ENCODE measurements at places on chromosomes 11 and 22.

- no peak for DNase-seq
These were observed 17.6 kb downstream of the SELENOO start for GRCh38 chr22:50218153-50218995.

GRCh38 chr11:101011881-101012280, 117.7 kb downstream of the PGR start:
- no peak for DNase-seq

DNA sequence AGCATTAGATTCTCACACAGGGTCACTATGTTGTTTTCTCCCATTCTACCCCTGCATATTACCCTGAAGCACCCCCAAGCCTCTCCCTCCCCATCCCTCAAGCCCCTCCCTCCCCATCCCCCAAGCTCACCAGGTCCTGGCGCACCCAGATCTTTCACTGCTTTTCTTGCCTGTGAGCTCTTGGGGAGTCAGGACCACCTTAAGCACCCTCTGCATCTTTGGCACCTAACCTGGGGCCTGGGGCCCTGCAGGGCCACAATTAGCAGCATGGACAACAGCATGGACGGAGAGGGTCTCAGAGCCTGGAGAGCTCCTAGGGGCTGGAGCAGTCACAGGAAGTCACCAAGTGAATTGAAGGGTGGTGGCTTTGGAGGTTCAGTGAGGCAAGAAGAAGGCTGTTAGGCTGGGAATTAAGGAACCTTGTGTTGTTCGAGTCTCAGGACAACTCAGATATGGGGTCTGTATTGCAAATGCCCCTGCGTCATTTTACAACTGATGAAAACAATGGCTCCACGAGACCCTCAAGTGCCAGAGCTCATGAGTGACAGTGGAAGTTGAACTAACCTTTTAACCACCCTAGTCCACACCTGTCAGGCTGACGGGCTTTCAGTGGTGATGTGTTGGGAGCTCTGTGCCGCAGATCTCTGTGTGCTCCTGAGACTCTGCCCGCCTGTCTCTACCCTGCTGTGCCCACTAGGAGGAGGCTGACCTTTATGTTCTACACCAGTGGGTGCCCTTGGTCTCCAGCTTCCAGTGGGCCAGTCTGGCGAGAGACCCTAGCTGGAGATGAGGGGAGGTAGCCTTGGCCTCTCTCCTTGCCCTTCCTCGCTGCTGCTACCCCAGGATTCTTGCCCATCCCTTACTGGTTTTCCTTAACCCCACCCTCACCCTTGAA, 111.3 kb upstream of the OR4B1 start:
- DNase-seq = no peak

GRCh38 chr11:26753723-26754504, 32.1 kb upstream of the SLC5A12 start:
- no peak for DNase-seq

DNA sequence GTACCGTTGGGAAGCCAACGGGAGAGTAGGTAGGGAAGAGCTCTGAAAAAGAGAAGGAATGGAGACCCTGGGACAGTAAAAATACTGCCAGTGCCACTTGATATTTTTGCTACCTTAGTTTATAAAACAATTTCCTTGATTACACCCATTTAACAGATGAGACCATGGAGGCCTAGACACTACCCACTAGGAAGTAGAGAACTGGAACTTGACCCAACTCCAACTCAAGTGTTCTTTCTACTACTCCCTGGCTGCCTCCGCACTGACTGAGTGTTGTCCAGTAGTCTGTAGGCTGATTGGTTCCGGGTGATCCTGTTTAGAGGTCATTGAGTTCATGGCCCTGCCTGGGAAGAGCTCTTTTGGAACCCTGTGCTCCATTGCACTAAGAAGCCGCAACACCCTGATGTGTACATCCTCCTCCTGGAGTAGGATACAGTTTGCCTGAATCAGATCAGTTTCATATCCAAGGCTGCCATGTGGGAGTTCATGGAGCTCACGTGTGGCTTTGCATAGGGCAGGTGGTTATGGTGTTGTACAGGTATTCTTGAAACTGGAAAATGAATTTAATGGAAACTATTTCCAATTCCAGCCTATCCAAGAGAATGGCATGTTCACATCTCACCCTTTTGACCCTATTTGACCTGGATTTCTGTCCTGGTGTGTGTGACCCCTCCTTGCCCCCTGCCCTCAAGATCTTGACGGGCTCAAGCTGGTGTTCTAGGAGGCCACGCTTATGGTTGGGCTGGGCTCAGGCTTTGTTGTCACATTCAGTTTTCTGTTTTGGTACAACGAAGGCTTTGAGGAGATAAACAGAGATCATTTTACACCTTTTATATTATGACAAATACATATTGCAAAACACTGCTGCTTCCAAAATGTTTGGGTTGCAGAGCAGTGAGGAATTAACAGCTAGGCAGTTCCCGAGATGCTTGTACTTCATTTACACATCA, 102.2 kb upstream of the NNMT start:
- no peak for DNase-seq

- DNase-seq = no peak
These were observed 23.0 kb downstream of the EHF start for GRCh38 chr11:34643846-34644245.

DNA sequence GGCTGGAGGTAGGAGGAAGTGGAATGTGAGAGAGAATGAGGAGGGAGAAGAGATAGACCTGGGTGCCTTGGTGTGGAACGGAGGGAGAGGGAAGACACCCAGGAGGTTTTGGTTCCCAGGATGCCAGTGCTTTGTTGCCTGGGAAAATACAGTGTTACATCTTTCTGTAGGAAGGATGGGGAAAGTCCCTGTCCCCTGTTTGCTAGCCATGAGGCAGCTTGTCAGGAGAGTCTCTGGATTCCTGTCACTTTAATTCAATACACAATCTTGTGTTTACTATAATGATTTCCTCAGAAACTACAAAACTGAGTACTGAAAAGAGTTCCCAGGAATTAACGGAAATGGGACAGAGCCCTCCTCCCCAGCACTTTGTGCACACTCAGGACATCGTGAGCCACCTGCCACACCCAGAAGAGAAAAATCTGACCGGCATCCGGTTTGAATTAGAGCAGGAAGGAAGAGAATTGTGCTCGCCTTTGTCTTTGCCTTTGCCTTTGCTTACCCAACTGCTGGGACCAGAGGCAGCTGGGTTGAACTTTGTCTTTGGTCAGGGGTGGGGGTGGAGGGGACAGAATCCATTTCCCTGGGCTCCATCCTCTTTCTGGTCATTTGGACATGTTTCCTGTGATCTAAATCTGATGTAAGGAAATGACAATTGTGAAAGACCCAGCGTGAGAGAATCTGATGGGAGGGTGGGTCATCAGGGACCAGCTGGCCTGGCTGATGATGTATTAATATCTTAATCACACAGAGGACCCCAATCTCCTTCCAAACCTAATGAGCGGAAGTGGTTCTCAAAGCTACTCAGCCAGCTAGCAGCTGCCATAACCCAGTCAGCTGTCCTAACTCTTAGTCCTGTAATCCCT, 1.3 kb upstream of the LIMK2 start:
- peak; percentile 37 for DNase-seq

DNA sequence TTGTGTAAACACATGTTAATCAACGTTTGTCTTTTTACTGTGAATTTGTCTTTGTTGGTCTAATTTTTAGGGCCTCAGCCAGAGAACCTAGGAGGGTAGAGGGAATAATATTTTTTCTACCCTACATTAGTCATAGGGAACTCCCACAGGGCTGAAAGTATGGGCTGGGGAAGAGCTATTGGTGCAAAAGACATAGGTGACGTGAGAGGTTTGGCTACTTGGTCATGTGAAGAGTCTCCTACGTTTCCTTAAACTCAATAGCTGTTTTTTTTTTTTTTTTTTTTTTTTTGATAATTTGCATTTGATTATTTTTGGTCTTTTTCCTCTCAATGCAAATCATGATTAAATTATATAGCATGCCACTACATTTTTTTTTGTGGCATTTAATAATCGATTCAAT, 15.9 kb upstream of the MMP7 start:
- DNase-seq = no peak

- DNase-seq = no peak
These were observed 532 bp downstream of the BET1L start for GRCh38 chr11:206526-207207.

- no peak for DNase-seq
These were observed 588.5 kb upstream of the ARHGAP42 start for GRCh38 chr11:100098560-100098959.

DNA sequence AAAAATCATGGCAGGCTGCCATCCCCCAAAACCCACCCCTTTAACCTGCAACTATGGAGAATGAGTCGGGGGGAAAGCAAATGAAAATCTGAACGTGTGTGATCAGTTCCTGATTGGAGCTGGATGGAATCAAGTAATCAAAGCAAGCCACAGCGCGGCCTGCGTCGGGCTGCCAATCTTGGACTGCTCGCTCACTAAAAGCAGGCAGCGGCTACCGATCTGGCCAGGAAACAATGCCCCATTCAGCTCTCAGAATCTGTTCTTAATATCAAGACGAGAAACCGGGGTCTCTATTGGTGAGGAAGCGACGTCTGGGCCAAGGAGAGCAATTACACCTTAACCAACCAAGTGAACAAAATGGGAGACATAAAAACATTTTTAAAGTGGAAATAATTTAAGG, 472.2 kb downstream of the SOX6 start:
- DNase-seq = no peak

DNA sequence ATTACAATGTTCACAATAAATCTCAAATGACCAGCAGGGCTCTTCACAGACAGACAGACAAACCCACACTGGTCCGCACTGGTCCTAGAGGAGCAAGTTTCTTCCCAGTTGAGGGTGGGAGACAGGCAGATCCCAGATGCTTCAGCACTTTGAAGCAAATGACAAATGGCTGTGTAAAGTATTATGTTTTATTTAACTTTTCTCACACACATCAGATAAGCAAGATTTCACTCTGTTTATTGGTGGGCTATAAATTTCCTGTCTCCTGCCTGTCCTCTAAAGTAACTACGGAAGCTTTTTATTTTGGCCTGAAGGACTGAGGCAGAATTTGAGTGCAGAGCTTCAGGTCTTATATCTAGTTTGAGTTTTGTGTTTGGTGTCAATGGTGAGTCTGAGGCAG, 174.7 kb upstream of the MTNR1B start:
- no peak for DNase-seq

- peak; percentile 78 for DNase-seq
These were observed 21.8 kb upstream of the RRM1 start for GRCh38 chr11:4072668-4073285.

DNA sequence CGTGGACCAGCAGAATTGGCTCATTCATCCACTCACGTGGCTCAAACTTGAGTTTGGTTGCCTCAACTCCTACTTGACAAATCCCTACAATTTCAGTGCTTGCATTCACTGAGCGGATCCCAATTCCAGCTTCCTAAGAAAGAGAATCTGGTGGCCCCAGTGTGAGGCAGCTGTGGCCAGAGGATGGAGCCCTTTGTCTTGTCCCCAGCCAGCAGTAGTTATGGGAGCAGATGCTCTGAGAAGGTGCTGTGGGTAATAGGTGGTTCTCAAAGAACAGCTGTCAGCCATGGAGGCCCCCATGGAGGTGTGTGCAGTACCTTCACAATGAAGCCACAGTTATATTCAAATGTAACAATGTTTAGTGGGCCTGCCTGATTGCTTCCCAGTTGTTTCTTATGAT, 39.3 kb downstream of the KREMEN1 start:
- DNase-seq = no peak

GRCh38 chr22:27880778-27881394, 38.2 kb downstream of the PITPNB start:
- peak; percentile 29 for DNase-seq

- no peak for DNase-seq
These were observed 1431.4 kb upstream of the TENM4 start for GRCh38 chr11:80872116-80872728.

DNA sequence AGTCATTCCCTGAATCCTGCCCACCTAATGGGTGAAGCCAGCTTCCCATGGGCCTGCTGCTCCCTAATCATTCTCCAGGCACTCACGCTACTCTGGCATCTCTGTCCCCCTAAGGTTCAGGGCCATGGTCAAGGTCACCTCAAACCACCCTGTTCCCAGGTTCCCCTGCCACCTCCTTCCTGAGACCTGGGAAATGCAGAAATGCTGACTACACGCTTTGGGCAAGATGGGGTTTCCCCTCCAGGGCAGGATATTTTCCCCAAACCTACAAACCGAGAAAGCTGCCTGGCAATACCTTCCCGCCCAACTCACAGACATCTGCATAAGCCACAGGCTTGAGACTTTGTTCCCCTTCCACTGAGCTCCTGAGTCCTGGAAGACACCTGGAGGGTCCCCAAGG, 97.6 kb downstream of the FEZ1 start:
- DNase-seq = no peak

- DNase-seq = no peak
These were observed 81.6 kb upstream of the EIF3D start for GRCh38 chr22:36610567-36610966.

DNA sequence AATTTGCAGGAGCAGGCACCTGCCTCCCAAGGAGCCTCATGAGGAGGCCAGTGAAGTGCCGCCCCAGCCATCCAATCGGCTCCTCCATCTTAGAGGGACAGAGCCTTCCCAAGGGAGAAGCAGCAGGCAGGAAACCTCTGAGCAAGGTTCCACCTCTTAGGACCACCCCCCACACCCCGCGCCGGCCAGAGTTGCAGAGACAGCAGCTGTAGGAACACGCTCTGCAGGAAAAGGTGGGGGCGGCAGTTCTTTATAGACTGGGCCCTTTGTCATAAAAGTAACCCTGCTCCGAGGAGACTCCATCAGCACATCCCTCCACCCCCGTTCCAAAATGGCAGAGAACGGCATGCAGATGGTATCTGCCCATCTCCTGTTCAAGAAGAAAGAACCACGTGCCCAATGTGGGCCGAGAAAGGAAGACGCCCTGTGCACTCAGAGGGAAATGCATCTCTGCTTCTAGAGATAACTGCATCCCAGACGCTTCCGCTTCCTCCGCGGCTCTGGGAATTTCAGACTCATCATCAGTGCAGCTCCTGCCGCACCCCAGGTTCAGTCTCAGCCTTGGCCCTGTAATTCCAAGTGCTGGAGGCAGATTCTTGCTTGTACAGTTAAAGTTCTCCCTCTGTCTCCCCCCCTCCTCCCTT, 98.5 kb downstream of the SPATA19 start:
- DNase-seq = no peak

- no peak for DNase-seq
These were observed 198.7 kb upstream of the MTMR2 start for GRCh38 chr11:96122601-96123074.

- DNase-seq = no peak
These were observed 65.6 kb downstream of the SFI1 start for GRCh38 chr22:31561970-31562369.

DNA sequence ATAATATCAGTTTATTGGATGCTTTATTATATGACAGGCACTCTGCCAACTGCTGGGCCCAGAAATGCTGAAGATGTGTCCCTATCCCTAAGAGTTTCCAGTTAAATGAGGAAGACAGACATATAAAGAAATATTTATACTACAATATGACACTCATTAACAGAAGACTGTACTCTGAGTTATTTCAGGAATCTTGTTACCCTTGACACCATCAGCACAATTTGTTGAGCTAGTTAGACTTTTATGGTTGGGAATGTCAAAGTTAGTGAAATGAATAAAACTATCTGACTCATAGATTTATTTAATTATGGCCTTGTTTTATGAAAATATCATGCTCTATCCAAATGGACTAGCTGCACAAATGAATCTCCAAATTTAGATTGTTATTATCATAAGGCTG, 25.6 kb upstream of the MSANTD4 start:
- no peak for DNase-seq

- DNase-seq = no peak
These were observed 133.4 kb downstream of the EHF start for GRCh38 chr11:34754171-34754823.

All from CD4-positive, alpha-beta T cell treated with Interleukin-6 at 100 ng/mL for 8 hours (primary cell).